ENCODE measurements at places on chromosomes 1 and 21.
A peak's percentile ranks its signal among the peaks of the same experiment; 100 is the strongest.

- DNase-seq = no peak
Measured at GRCh38 chr21:41824466-41825207, 54.5 kb downstream of the PRDM15 start.

DNA sequence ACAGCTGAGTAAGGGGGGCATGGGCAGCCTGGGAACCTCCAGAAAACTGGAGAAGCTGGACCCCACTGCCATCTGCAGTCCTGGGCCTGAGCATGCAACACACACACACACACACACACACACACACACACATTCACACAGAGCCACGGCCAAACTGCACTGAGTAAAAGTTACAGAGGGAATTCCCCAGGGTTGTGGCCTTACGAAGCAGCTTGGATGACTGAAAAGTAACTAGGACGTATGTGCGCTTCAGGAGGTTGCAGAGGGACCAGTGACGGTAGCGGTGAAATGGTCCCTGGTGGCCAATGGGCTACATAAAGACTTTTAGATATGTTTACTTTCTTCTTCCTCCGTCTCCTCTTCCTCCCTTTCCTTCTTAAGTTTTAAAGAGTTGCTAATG, 232.5 kb upstream of the TMEM51 start:
- DNase-seq = no peak

DNA sequence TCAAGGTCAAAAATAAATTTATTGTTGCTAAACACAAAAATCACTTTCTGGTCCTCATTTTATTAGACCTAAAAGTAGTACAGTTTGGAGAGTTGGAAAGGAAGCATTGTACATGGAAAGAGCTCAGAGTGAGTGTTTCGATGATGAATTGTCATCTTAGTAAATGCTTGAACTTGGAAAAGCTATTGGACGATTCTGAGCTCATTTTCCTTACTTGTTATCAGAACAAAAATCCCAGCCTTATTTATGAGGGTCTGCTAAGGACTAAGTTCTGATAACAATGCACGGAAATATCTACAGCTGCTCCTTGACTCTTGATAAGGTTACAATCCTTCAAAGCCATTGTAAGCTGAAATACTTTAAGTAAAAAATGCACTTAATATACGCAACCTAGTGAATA, 710.0 kb upstream of the PTBP2 start:
- no peak for DNase-seq

DNA sequence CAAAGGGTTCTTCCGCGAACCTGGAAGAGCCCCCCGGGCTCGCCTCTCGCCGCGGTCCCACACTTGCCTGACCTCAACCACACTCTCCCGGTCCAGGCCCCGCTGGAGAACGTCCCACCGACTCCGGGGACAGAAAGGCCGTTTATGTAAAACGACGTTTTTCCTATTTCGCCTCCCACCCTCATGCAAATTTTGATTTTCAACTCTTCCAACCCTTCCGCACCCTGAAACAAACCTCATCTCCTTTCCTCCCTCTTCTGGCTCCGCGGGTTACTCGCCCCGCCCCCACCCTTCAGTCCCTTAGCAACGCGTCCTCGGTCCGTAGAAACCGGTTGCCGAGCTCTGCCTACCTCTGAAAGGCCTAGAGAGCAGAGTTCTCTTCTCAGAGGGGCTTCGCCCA, at the start of gene C1orf141:
Gene C1orf141, minus strand, starts transcription at position 276 of the 400 bp plus-strand sequence. CDS start 7,730 bp downstream, outside the sequence.
- no peak for DNase-seq

GRCh38 chr1:209641832-209642172, 10.4 kb downstream of the LAMB3 start:
- DNase-seq = no peak

GRCh38 chr1:998995-999724, 737 bp downstream of the HES4 start:
- no peak for DNase-seq

DNA sequence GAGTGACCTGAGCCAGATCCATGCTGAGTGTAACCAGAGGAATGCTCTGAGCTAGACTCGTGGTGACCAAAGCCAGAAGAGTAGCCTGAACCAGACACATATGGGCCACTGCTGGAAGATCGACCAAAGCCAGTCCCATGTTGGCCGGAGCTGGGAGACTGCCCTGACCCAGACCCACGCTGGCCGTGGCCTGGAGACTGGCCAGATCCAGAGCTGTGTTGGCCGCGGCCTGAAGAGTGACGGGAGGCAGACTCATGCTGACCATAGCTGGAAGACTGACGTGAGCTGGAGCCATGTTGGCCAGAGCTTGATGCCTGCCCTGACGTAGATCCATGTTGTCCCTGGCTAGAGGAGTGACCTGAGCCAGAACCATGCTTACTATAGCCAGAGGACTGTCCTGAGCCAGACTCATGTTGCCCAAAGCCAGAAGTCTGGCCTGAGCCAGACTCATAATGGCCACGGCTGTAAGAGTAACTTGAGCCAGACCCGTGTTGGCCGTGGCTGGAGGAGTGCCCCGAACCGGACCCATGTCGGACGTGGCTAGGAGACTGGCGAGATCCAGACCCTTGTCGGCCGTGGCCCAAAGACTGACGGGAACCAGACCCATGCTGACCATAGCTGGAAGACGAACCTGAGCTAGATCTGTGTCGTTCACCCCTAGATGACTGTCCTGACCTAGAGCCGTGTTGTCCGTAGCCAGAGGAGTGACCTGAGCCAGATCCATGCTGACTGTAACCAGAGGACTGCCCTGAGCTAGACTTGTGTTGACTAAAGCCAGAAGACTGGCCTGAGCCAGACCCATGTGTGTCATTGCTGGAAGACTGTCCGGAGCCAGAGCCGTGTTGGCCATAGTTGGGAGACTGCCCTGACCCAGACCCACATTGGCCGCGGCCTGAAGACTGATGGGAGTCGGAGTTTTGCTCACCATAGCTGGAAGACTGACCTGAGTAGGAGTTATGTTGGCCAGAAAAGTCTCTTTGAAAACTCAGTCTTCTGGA, 3.5 kb downstream of the HRNR start:
- no peak for DNase-seq

- no peak for DNase-seq
Measured at GRCh38 chr1:86582161-86582560, 35.3 kb downstream of the CLCA4 start.

DNA sequence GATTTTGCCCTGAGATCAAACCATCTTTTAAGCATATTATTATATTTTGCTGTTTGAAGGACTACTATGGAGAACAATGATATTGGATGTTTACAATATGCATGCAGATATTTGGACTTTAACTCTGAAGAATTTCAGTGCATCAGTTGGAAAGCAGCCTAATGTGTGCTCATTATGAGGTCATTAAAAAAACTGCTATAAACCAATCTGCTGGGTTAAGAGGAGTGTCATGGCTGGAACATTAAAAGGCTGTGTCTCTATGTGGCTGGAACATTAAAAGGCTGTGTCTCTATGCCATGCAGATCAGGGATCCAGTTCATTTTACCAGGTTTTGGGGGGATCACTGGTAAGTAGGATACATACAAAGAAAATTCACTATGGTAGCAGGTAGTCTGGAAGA, 77.6 kb downstream of the SPATA46 start:
- no peak for DNase-seq

DNA sequence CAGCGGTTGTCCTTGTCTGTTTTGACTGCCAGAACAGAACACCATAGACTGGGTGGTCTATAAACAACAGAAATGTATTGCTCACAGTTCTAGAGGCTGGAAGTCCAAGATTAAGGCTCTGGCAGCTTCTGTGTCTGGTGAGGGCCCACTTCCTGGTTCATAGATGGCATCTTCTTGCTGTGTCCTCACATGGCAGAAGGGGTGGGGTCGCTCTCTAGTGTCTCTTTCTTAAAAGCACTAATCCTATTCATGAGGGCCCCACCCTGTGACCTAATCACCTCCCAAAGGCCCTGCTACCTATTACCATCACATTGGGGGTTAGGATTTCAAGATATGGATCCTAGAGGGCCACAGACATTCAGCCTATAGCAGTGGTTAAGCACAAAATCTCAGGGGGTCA, 304.4 kb downstream of the NFIA start:
- DNase-seq = no peak

DNA sequence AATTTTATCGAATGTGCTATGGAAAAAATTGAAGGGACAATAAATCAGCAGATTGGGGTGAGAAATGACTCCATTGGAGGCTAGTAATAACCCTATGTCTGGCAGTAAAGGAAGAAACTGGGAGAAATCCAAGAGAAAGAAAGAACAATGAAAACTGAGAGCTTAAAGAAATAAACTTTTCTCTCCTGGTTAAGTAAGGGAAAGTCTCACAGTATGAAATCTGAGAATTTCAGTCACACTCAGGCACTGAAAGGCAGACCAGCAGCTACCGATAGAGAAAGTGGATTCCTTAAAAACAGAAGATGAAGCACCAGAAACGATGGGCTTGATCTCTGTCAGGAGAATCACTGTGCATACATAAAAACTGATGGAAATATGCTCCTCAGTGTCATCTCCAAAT, 404.2 kb downstream of the PLPP3 start:
- DNase-seq = no peak

- DNase-seq = peak; percentile 65
Measured at GRCh38 chr1:15740924-15741850, 1.1 kb upstream of the TMEM82 start.

GRCh38 chr1:185965870-185966269, 231.7 kb downstream of the HMCN1 start:
- DNase-seq = no peak

GRCh38 chr1:231318015-231318355, 19.7 kb downstream of the EXOC8 start:
- no peak for DNase-seq

DNA sequence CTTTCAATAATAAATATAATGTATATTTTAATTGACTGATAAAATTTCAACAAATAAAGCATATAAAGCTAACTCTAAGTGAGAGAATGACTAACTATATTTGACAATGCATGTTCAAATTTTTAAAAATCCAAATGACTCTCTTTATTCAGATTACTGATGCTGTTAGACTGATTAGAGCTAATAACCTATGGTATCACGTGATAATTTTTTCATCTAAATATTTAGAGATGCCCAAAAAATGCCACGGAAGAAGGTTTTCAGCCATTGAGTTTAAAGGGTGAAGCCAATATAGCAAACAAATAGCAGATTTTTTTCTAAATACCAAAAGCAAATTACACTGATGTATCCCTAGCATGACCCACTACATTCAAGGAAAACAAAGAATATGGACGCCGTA, 61.1 kb upstream of the OR10J4 start:
- no peak for DNase-seq

DNA sequence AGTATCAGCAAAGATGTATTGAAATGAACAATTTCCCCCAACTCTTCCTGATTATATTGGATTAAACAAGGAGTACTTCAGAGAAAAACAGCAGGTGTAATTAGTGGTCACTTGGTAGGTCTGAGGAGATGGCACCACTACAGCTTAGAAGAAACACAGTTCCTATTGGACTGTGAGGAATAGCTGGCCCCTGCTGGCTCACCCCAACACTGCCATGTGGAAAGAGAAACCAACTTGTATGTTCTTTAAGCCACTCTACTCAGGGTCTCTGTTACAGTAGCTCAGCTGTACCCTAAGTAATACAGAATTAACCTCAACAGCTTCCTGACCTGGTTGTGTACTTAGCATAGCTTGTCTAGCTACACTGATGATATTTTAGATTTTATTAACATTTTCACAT, 26.5 kb upstream of the MTR start:
- DNase-seq = no peak

- no peak for DNase-seq
Measured at GRCh38 chr21:26935977-26936376, 30.9 kb downstream of the ADAMTS5 start.

All from CD4-positive, alpha-beta T cell treated with Interleukin-10 for 1 hour (primary cell).